ENCODE measurements at places on chromosomes 4 and X.

DNA sequence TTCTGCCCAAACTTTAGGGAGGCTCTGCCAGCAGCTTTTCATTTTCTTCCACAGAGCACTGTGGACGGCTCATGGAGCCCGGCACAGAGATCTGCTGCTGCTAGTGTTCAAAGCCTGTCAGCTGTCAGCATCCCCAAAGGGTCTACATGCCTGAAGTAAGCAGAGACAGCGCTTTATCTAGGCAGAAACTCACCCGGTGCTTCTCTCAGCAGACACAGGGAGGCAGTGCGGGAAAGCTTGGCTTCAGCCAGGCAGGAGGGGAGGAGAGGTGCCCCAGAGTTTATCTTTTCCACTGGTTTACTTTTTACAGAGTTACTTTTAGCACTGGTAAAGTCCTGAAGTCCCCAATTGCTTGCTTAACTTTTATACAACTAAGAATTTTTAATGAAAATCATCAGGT, 339.3 kb downstream of the NKX6-1 start:
- DNase-seq, result no peak

GRCh38 chr4:122476126-122476525, 19.6 kb upstream of the IL2 start:
- DNase-seq, result no peak

DNA sequence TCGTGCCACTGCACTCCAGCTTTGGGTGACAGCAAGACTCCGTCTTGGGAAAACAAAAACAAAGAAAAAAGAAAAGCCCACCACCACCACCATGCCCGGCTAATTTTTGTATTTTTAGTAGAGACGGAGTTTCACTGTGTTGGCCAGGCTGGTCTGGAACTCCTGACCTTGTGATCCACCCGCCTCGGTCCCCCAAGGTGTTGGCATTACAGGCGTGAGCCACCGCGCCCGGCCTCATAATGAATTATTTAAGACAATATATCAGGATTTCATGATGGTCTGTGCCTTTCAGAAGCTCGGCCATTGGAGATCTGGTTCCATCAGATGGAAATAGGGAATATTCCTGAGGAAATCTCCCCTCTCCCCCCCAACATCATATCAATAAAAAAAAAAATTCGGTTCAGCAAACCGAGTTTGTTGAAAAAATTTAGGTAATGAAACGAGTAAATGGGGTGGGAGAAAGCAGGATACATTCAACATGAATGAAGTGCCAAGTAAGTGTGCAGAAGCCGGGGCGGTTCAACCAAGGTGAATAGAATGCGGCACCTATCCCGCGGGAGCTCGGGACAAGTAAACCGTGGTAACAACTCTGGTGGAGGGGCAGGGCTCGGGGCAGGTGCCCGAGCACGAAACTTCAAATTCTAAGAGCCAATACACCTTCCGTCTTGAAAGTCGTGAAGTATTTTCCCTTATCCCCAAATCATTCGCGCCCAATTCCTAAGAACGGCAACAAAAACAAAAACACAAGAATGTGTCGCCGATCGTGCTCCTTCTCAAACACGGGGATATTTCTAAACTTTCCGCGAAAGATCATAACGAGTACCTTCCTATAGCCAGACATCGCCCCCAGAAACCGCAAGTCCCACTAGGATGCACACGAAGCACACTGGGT, 773 bp upstream of the TXLNG start:
- peak; percentile 0 for DNase-seq

GRCh38 chrX:8846266-8846665, 45.1 kb upstream of the FAM9A start:
- no peak for DNase-seq

DNA sequence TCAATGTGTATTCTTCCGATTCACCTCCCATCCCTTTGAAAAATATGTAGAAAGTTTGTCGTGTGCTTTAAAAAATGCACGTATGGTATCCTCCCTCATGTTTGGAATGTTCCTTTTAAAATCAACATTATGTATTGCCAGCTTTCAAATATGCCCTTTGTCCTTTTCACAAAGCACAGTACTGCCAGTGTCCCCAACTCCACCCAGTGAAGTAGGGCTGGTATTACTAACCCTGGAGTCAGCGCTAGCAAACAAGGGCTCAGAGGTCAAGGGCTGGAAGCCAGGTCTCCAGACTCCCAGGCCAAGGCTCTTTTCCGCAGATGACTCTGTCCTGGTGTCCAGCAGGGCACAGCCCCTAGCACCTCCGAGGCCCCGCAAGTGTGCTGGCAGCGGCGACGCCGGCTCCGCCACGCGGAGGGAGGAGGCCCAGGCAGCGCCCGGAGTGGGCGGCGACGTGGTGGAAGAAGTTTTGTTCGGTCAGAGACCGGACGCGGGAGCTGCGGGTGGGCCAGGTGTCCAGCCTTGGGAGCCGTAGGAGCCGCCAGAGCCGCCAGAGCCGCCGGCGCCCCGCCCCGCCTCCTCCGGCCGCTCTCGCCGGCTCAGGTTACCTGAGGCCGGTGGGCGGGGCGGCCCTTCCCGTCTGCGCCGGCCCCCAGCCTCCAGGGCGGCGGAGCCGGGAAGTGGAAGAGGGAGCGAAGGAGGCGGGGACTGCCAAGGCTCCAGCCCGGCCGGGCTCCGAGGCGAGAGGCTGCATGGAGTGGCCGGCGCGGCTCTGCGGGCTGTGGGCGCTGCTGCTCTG, at the start of gene IL13RA1:
IL13RA1 (plus strand) TSS at position 720 of the 799 bp plus-strand sequence; CDS start at position 753, 33 bp downstream.
- DNase-seq, result no peak

Measured in CD4-positive, alpha-beta T cell treated with Interleukin-2 at 100 ng/mL for 4 hours (primary cell).